ENCODE measurements at places on chromosomes 16 and 17.

DNA sequence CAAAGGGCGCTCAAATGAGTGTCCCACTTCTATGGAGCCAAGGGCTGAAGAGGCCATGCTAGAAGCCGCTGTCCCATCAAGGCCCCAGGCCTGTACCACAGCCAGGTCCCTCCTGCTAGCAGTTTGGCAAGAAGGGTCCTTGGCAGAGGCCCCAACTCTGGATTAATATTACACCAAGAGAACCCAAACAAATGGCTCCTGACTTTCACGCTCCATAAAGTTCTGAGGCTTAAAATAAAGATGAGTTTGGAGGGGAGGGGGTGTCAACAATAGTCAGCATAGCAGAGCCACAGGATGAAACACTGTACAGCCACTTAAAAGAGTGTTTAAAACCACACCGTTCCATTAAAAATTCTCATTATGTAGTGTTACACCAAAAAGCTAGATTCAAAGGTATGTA lies 30.5 kb downstream of the CUEDC1 start:
- DNase-seq = no peak

GRCh38 chr17:57277923-57278604 lies 21.7 kb downstream of the MSI2 start:
- no peak for DNase-seq

- no peak for DNase-seq
Measured at GRCh38 chr17:77838748-77839697, 119.5 kb upstream of the TNRC6C start.

- peak; percentile 74 for DNase-seq
Measured at GRCh38 chr16:66872943-66873684, 7.2 kb upstream of the PDP2 start.

DNA sequence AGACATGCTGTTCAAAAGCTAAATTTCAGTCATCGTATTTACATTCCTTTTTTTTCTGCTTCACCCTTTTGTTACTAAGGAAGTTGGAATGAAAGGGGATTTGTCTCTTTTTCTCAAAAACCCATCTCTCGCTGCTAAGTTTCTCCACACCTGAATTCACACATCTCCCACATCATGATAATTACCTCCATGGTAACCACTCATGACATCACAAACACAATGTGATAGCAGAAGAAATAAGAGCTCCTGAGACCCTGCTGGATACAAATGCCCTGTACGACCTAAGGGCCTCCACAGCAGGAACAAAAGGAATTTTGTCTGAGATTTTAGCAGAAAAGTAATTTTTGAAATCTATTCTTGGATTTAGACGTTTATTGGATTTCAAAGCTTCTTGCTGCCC lies 82.6 kb upstream of the GNAO1 start:
- peak; percentile 59 for DNase-seq

- peak; percentile 6 for DNase-seq
Measured at GRCh38 chr16:89971495-89972243, 23.1 kb downstream of the DEF8 start.

DNA sequence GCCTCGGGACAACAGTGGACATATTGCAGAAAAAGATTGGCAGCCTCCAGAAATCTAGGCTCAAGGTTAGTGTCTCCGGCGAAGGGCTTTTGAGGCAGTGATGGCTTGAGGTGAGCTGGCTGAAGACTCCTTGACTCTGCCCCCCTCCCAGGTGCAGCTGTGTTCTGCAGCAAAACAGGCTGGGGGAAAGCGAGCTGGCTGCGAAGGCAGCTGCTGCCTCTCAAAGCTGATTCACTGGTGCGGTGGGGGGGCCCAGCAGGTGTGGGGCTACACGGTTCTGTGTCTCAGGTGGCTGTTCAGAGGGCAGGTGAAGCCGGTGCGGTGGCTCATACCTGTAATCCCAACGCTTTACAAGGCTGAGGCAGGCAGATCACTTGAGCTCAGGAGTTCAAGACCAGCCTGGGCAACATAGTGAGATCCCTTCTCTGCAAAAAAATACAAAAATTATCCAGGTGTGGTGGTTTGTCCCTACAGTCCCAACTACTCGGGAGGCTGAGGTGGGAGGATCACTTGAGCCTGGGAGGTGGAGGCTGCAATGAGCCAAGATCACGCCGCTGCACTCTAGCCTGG lies 22.9 kb downstream of the C16orf96 start:
- no peak for DNase-seq

DNA sequence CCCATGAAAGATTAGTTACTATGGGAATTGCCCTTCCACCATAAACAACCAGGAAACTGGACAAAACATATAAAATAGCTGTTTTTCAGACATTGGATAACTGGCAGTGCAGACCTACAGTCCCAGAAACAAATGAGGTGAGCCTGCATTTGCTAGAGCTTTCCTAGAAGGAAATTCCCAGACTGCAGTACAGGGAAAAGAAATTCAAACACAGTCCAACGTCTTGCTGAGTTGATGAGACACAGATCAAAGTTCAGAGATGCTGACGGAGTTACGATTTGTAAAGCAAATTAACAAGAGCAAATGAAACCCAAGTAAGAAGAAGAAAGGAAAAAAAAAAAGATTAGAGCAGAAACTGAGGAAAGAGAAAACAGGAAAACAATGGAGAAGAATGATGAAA lies 41.3 kb upstream of the MNT start:
- no peak for DNase-seq

DNA sequence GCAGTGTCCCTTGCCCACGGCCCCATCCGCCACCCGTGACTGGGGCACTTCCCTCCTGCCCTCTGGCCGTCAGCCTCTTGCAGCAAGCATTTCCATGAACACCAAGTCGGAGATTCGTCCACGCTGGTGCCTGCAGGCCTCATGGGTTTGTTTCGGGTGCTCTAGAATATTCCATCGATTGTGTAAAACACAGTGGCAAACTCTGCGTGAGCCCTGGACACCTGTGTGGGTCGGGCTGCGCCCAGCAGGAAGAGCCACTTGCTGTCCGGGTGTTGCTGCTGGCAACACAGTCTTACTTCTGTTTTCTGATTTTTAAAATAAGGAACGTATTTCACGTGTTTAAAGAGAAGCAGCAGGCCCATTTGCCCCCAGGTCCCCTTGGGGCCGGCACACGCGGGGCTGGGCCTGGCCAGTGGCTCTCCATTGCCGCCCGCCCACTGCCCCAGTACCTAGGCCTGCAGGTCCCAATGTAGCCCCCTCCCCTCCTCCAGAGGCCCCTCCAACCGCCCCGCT lies 10.0 kb downstream of the CYBC1 start:
- no peak for DNase-seq

GRCh38 chr16:75774197-75774596 lies 47.9 kb upstream of the CPHXL start:
- no peak for DNase-seq

- no peak for DNase-seq
Measured at GRCh38 chr17:2595716-2596115, 2.3 kb downstream of the PAFAH1B1 start.

DNA sequence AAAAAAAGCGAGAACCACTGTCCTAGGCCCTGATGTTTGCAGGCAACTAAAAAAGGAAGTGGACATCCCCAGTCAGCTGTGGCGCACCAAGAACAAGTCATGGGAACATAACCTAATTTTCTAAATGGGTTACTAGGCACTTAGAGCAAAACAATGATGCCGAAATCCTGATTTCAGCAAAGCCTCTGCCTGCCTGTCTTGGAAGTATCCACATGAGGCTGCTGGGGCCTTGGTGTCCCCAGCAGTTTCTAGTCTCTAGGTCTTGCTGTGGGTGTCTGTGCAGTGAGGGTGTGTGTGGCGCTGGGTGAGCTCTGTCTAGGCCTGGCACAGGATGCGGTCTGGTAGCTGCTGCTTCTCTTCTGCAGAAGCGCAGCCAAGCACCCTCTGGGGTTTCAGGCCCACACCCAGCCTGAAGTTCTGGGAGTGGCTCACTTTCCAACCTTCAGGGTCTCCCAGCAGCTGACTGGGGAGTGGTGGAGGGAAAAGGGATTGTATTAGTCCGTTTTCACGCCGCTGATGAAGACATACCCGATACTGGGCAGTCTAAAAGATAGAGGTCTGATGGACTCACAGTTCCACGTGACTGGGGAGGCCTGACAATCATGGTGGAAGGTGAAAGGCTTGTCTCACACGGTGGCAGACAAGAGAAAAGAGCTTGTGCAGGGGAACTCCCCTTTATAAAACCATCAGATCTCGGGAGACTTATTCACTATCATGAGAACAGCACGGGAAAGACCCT lies 21.1 kb downstream of the STH start:
- no peak for DNase-seq

DNA sequence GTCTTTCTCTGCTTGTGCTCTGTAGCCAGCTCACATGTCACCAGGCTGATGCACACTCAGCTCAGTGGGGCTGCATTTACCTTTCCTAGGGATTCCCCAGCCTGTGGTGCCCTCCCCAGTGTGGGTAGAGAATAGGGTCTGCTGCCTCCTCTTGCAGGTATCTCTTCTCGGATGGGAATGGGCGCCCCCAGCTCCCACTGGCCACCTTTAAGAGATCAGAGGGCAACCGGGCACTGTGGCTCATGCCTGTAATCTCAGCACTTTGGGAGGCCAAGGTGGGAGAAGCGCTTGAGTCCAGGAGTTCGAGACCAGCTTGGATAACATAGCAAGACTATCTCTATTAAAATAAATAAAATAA lies 3.3 kb downstream of the XYLT2 start:
- no peak for DNase-seq

DNA sequence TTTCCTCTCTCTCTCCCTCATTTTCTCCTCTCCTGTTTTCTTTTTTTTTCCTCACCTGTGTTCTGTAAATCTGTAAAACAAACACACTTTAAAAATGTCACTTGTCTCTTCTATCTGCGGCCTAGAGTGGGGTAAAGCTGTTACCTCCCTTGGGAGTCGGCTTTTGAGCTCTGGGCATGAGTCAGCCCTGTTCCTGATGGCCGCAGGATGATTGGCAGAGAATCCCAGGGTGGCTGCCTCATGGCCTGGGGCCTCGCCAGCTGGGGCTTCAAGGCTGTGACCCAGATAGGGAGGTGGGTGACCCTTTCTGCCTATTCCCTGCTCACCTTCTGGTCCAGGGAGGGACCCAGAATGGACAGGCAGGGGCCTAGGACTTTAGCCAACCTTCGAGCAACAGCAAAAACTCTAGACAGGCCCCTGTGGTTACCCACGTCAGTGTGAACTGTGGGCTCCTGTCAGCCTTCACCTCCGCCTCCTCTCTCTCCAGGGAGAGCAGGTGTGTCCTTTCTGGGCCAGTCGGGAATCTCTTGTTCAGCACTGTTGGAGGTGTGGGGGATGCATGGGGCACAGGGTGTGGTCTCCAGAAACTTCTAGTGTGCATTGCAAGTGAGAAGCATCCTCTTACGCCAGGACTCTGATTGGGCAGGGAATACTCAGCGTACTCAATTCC lies 87.4 kb downstream of the RAP1GAP2 start:
- DNase-seq = peak; percentile 47

GRCh38 chr17:4476017-4476416 lies 22.7 kb upstream of the SPNS2 start:
- no peak for DNase-seq

GRCh38 chr17:418421-418751 lies 65.8 kb upstream of the RPH3AL start:
- no peak for DNase-seq

DNA sequence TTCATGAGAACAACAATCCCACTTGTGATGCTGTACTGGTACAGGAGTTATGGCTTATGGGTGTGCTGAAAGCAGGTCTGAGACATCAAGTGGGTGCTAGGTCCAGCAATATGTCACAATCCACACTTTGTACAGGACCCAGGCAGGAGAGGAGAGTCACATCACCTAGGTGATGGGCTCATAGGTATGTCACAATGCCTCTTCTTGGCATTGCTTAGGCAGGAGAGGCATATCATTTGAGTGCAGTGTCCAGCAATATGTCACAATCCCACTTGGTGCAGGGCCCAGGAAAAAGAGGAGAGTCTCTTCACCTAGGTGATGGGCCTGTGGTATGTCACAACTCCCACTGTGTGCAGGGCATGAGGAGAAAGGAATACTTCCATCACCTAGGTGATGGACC lies 2110.0 kb downstream of the TP53TG3F start:
- no peak for DNase-seq

- DNase-seq = no peak
Measured at GRCh38 chr17:79461041-79461440, 149.8 kb downstream of the RBFOX3 start.

- no peak for DNase-seq
Measured at GRCh38 chr16:48112600-48112999, 43.2 kb downstream of the ABCC12 start.

- DNase-seq = no peak
Measured at GRCh38 chr16:17830651-17831050, 359.9 kb upstream of the XYLT1 start.

Data from DMS153 (cell line).